Activated naive CD4-positive, alpha-beta T cell treated with anti-CD3 and anti-CD28 coated beads for 36 hours (primary cell): ENCODE measurements at places on chromosomes 13 and 19. TPM values are rescaled to one million over a fixed set of nuclear protein-coding genes. Genes with fewer than 3 reads are reported as not detected.

DNA sequence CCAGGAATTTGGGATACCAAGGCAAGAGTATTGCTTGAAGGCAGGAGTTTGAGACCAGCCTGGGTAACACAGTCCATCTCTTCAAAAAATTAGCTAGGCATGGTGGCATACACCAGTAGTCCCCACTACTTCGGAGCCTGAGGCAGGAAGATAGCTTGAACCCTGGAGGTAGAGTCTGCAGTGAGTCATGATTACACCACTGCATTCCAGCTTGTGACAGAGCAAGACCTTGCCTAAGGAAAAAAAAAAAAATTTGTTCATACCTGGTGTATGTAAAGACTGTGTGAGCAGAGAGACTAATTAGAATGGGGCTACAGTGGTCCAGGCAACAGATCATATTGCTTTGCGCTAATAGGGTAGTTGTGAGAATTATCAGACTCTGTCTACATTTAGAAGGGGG is 778.3 kb upstream of the PCDH20 start:
- DNase-seq, result no peak

DNA sequence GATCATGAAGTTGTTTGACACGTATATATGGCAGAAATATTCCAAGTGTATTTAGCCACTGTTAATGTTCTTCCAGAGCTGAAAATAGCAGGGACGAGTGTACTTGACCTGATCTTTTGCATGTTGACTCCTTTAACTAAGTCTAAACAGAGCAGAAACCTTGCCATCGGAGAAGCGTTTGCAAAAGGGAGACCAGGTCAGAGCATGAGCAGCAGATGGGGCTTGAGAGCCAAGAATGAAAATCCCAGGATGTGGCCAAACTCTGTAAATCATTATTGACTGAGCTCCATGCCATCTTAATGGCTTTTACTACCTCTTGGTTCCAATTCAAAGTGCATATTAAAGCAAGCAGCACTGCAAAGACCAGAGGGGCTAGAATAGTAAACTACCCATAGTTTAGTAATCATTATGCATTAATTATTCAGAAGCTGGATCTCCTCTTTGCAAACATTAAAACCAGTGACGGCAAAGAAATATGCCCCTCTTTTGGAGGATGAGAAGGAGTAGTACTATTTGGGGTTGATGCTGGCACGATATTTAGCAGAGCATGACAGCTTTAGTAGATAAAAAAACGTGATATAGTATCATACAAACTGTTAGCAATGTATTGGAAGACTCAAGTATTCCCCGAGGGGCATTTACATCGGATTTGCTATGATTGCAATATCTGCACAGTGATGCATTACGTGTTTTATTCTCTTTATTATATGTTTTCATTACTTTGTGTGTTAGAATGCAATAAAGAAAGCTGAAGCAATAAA is 55.7 kb downstream of the FAM216B start:
- no peak for DNase-seq

Gene ERICH4
- total RNA-seq, result not detected

DNA sequence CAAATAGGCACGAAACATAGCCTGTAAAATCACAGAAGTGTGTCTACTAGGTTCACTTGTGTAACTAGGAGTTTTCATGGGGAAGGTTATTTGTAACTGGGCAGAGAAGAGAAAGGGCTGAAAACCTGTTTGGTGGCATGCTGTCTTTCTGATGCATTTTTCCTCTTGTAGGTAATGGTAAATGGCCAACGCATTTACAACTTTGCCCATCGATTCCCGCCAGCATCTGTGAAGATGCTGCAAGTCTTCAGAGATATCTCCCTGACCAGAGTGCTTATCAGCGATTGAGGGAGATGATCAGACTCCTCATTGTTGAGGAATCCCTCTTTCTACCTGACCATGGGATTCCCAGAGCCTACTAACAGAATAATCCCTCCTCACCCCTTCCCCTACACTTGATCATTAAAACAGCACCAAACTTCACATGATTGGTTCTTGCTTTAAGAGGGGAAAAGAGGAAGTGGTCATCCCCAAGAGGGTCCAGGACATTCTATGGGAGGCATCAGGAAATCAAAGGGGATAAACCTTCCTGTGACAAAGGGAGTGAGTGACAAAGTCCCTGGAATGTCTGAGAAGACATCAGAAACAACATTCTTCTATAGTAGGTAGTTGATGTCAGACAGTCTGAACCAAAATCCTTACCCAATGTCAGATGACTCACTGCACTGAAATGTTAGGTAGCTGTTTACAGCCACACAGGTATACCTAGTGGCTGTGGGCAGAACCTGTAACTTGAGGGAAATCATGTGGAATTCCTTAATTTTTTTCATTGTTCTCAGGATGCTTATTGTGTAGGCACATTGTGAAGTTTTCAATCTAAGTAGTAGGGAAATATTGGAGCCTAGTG is 5.0 kb downstream of the LGALS14 start:
- DNase-seq, result no peak

Gene KISS1R
- 5.3 TPM for total RNA-seq
